ENCODE measurements at places on chromosomes 4 and X.
A peak's percentile ranks its signal among the peaks of the same experiment; 100 is the strongest.

DNA sequence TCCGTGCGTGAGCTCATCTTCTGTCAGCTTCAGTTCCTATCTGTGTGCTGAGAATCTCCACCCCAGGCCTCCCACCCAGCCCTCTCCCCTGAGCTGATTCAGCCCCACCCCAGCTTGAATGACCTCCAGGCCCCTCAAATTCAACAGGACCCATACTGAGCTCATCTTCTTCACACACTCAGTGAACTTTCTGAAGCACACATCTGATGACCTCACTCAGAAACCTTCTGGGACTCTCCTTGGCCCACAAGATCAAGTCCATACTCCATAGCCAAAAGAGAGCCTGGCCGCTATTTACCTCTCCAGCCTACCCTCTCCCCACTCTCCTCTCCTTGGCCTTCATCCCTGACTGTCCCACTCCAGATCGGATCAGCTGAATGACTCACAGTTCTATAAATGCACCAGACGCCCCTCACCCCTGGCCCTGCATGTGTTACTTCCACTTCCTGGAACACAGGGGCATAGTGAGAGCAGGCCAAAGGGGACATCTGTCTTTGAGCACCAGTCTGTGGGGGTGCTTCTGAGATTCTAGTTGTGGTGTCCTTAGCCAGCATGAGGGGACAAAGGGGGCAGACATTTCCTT, 62.5 kb downstream of the PJA1 start:
- DNase-seq, result no peak

DNA sequence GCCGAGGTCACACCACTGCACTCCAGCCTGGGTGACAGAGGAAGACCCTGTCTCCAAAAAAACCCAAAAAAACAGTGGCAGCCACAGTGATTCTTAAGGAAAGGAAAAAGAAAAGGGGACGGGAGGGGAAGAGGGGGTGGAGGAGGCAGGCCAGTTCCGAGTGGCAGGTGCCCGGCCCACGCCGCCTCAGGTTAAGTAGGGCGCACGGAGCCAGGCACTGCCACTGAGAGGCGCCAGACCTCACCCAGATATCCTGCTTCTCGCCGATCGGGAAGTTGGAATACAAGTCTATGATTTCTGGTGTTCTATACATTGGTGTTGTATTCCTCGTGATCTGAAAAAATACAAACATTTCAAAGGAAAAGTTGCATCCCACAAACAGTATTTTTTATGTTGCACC, 35.9 kb downstream of the GAK start:
- no peak for DNase-seq

DNA sequence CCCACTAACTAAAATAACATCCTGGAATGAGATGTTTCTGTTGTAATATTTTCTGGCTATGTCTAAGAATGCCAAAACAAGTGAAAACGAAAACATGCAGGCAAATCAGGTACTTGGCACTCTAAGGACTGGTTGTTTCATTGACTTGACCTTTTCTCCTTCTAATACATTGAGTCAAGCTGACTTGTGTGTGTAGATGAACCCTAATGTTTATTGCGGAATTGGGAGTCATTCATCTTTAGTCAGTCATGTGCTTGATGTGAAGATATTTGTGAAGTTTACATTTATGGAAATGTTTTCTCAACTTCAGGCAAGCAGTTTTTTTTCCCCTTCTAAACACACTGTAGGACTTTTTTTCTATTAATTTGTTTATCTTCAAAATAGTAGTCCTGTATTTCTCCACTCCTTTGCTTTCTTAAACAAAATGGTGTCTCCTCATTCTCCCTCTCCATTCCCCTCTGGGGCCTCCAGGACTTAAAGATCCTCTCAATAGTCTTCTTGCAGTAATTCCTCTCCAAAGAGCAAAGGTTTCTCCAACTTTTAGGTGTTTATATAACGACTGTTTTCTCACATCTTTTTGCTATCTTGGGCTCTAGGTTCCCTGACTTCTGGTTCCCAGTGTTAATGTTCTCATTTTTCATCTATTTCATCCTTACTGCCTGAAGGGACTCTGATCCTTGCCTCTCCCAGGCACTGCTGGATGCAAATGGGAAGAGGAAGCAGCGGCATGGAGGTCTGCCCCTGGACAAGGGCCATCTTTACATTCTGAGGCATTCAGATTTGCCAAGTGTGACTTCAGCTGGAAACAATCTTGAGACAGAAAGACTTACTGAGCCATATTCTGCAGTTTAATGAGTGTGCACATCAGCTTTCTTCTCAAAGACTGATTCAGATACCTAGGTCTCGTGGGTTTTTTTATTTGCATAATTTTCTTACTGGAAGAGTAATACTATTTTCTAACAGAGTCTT, 166.4 kb downstream of the ARHGAP6 start:
- DNase-seq, result peak; percentile 56

GRCh38 chrX:115589419-115589818, 28.4 kb downstream of the PLS3 start:
- no peak for DNase-seq

- DNase-seq, result no peak
These were observed 86.2 kb upstream of the RPS6KA3 start for GRCh38 chrX:20352935-20353336.

DNA sequence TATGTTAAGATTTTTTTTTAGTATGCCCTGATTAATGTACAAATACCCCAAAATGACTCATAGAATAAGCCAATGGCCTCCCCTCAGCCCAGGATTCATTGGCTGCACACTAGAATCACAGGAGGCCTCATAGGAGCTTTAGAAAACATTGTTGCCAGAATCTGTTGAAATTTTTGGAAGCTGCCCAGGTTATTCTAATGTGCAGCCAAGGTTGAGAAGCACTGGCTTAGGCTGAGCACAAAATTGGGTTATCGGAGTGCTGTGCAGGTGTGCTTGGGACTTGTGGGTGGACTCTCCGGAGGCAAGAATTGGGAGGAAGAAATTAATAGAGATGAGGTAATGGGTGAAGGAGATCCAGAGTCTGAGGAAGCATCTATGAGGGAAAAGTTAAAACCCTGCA, 41.3 kb upstream of the VCX start:
- DNase-seq, result no peak

- DNase-seq, result peak; percentile 64
These were observed 56.4 kb downstream of the IRF2 start for GRCh38 chr4:184417802-184418511.

DNA sequence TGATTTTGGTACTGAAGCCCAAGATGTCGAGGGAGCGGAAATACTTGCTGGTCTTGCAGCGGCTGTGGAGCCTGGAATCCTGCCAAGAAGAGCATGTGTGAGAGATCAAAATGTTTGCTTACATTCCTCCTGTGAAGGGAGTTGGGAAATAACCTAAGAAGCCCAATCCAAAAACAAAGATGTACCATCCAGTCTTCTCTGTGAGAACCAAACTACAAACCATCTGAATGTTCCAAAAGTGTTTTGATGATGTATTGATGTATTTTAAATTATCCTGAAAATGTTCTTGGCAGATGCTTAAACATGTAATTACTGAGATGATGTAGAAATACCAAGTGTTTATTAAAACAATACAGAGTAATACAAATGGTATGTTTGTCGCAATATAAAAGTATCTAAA, 10.1 kb upstream of the ADH1A start:
- DNase-seq, result peak; percentile 84

- no peak for DNase-seq
These were observed 181.1 kb downstream of the MID1IP1 start for GRCh38 chrX:38982370-38982769.

DNA sequence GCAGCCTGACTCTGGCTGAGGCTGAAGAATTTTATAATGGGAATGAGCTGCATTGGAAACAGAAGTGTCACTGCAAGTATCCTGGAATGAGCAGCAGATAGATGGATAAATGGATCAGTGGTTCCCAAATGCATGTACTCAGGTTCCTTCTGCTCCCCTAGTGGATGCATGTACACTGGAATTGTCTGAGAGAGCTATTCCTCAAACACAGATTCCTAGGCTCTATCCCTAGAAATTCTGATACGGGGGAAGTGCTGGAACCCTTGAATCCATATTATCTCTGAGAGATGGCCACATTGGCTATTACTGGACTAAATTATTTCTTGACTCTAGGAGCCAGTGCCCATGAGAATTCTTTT, 64.8 kb downstream of the TMEM131L start:
- no peak for DNase-seq

DNA sequence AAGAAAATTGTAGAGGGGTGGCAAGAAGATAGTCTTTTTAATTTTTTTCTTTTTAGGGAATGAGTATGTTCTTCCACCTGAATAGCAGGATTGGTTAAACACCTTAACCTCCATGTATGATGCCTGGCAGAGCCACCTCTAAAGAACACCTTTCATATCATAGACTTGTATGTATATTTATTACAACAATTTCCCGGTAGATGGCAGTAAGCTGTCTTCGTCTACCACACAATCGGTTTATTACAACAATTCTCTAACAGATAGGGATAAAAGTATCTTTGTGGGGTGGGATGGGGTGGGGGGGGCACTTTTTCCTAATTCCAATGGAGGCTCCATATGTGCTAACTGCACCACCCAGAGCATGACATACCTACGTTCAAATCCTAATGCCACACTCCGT, 255.5 kb downstream of the LDB2 start:
- no peak for DNase-seq

- no peak for DNase-seq
These were observed 38.1 kb downstream of the GAB1 start for GRCh38 chr4:143374771-143375170.

- DNase-seq, result no peak
These were observed 130.5 kb downstream of the SMIM20 start for GRCh38 chr4:26044524-26044923.

GRCh38 chr4:7880683-7881082, 59.0 kb downstream of the AFAP1 start:
- no peak for DNase-seq

DNA sequence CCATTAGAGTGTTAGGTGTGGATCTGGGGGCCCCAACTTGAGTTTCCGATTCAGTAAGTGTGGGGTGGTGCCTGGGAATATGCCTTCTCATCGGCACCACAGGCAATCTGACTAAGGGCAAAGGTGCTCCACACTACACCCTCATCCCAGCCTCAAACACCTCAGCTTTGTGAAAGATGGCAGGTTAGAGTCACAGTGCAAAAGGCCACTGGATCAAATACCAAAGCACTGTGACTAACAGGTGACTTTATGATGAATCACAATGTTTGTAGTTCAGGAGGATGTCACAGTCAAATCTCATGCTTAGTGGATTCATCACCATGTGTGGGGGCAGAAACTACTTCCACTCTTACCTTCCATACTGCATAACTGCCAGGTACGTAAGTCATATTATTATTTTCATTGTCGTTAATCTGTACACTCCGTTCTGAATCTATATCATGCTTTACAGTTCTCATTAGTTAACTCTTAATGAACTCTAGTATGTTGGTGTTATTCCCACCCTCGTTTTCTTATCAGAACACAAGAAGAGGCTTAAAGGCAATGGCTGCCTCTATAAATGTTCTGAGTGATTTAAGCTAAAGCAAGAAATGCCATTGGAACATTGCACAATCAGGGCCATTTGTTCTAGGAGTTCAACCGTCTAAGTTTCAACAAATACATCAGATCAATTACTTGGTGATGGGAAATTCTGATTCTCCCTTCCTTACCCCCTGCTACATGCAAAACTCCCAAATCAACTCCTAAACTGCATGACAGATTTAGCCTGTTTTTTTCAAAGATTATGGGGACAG, 50.2 kb downstream of the PRKG2 start:
- no peak for DNase-seq

Measured in fibroblast of skin of left quadriceps (primary cell).